Stimulated activated CD4-positive, alpha-beta T cell treated with anti-CD3 and anti-CD28 coated beads, Interleukin-2, amount 100 ng/mL, for 48 hours (primary cell): ENCODE measurements at places on chromosomes 3 and 15.

DNA sequence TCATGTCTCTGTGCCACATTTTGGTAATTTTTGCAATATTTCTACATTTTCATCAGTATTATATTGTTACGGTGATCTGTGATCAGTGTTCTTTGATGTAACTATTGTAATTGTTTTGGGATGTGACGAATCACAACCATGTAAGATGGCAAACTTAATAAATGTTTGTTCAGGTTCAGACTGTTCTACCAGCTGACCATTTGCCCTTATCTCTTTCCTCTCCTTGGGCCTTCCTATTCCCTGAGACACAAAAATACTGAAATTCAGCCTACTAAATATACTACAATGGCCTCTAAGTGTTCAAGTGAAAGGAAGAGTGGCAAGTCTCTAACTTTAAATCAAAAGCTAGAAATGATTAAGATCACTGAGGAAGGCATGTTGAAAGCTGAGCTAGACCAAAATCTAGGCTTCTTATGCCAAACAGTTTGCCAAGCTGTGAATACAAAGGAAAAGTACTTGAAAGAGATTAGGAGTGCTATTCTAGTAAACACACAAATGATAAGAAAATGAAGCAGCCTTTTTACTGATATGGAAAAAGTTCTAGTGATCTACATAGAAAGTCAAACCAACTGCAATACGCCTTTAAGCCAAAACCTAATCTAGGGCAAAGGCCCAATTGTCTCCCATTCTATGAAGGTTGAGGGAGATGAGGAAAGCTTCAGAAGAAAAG, 952.8 kb downstream of the ROBO1 start:
- DNase-seq: no peak

DNA sequence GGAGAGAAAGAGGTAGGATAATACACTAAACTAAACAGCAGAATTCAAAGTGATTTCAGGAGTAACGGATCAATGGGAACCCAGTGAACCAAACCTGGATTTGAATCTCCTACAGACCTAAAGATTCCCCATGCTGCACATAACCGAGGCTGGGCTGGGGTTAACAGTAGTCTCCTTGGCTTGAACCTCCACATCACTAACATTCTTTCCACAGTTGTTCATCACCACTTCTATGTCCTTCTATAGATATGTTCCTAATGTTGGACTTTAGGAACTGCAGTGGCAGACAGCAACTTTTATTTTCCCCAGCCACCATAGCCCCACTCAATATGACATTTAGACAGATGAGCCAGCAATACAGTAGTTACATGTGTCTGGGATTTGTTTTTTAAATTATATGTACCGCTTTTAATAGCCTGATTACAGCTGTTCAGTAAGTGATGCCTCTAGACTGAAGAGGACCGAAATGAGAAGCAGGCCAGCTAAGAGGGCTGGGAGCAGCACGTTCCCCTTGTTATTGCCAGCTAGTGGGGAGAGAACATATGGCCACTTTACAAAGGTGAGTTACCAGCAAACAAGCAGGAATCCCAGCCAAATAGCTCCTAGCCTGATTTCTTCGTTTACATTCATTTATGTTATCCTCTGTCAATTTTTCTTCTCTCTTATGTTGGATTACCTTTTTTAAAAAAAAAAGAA, 472.6 kb upstream of the CDIN1 start:
- DNase-seq: no peak

- DNase-seq: no peak
Measured at GRCh38 chr3:16480861-16481545, 32.5 kb downstream of the RFTN1 start.

DNA sequence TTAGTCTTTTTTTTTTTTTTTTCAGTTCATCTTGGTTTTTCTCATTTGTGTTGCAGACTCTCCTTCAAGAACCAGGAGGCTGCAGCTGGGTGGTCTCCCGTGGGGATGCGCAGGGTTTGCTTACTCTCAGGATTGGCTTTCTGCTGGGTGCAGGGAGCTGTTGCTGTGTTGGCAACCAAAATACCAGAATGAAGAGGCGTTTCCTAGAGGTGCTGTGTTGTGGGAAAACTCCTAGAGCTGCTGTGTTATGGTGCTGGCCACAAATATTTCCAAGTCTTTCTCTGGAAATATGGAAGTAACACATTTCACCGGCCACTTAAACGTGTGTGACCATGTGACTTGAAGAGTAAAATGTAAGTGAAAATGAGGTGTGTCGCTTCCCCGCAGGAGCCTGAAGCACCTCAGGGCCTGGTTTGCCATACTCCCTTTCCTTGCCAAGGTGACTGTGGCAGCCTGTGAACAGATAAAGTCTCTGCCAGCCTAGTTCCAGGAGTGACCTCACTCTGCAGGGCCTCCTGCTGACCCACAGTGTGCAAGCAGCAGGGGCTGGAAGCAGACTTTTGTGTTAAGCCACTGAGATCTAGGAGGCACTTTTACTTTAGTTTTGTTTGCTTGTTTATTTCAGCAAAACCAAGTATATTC, 258.9 kb downstream of the ADAMTS17 start:
- no peak for DNase-seq

DNA sequence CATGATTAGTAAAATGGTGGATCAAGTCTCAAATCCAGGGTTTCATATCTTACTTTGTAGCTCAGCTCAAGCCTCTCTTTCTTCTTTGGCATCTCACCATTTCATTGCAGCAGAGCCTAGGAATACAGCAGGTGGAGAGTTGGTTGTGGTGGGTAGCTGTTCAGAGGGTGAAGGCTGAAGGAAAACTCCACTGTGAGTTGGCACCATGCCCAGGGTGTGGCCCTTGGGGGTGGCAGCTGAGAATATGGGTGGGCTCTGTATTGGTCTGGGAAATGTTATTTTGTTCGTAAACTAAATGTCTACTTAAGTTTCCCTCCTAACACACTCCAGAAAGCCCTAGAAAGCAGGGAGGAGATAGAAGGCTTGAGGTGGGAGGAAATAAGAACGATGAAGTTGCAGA, 1.7 kb upstream of the MAP1A start:
- no peak for DNase-seq

DNA sequence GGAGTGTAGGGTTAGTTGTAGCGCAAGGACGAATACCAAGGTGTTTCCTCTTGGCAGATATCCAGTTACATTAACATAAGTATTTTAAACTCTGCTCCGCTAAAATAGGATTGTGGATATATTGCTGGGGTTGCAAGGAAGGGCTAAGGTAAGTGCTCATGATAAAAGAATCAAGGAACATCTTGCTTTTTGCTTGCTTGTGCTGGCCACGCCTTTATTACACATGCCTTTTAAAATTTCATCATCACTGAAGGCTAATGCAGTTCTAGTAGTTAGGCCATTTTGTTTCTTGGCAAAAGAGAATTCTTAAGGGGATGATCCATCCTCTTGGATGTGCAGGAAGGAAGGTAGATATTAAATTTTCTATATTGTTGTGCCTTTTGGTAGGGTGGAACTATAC, 415.6 kb upstream of the TPM1 start:
- DNase-seq: no peak

- no peak for DNase-seq
Measured at GRCh38 chr3:70849911-70850699, 537.7 kb upstream of the MDFIC2 start.

DNA sequence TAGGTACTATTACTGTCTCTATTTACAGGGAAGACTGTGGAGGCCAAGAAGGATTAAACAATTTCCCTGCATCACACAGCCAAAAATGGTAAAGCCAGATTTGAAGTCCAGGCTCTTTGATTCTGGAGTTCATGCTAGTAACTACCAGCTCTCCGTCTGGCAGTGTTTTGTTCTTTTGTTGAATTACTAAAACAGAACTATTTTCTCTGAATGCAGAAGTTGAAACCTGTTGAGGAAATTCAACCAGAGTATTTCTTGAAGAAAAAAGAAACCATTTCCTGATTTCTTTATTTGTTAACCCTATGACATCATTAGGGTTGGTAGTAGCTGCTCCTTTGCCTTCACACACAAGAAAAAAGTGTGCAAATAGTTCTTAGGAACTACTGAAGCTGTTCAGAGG, 34.3 kb downstream of the CRTC3 start:
- no peak for DNase-seq
